NCI-H2029 (cell line): ENCODE measurements at places on chromosomes 5 and 9.

DNA sequence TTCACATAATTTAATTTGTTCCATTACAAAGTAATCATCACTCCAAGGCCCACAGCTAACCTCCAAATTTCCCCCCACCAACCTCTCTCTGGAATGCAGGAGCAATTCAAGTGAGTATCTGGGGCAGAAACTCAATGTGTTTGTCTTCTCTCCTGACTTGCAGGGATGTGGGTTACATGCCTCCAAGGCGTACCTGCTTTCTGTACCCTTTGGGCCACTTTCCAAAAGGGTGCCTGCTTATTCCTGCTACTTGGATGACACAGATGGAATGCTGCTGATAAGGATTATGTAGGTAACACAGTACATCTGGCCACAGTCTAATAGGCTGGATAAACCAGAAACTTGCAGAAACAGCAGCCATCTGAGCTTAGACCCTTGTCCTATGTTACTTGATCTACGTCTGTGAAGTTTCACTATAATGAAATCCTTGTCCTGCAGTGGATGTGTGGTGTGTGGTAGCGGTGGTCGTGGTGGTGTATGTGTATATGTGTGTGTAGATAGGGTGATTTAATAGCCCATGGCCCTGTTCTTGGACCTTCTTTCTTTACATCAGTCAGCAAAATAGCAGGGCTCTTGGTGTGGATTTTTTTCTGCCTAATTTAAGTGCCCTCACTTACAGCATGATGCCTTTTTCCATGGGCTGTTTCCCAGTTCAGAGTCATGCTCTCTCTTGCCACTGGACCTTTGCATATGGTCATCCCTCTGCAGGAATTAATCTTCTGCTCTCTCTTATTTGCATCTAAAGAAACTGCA is 175.9 kb downstream of the ZDHHC21 start:
- no peak for DNase-seq

DNA sequence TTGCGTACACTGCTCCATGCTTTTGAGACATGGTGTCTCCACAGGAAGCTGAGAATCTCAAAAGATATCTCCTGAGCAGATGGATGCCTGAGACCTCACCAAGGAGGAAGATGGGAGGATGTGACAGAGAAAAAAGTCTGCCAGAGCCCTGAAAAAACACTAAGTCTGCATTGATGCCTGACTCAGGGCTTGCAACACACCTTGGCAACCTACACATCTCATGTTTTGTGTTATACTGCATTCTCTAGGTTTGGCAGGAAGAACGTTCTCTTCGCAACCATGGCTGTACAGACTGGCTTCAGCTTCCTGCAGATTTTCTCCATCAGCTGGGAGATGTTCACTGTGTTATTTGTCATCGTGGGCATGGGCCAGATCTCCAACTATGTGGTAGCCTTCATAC is 19.2 kb downstream of the SLC22A4 start:
- no peak for DNase-seq

GRCh38 chr9:38107405-38107804 is 38.4 kb upstream of the SHB start:
- DNase-seq: no peak

DNA sequence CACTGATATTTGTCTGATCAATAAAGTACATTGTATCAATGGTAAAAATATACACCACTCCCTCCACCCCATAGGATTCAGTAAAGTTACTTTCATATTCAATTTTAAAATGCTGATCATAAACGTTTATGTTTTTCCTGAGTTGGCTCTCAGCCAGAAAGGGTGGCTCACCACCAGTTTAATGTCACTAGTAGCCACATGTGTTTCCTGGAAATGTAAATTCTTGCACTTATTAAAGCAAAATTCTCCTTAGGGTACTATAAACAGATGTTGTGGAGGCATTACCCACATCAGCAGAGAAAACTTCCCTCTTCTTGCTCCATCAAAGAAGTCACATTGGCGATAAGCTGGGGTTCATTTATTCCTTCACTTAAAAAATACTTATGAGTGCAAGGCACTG is 210.3 kb downstream of the SREK1 start:
- no peak for DNase-seq

- DNase-seq: no peak
These were observed 662.8 kb upstream of the FTMT start for GRCh38 chr5:121188849-121189248.

DNA sequence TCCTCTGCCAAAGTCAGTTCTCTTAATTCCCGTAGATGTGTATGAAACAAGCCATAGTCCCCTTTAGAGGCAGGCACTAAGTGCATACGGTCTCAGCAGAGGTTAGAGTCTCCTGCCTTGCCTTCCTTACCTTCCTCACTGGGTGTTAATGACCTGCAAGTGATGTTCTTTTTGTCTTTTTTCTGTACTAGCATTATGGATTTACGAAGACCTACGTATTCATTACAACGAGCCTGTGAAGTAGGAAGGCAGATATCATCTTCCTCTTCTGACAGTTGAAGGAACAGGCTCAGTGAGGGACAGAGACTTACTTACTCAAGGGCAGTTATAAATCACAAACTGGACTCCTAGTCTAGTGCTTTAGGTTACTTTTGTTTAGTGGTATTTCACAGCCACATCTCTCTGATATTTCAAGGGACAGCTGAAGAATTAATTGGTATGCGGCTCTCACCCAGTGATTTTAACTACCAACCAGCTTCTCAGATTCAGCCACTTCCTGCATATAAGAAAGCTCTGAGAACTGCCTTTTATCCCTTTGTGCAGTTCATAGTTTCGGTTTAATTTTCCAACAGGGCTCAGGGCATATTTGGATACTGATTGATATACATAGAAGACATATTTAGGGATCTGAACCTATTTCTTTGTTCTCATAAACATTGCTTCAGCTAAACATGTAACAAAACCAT is 85.1 kb upstream of the CKMT2 start:
- no peak for DNase-seq

DNA sequence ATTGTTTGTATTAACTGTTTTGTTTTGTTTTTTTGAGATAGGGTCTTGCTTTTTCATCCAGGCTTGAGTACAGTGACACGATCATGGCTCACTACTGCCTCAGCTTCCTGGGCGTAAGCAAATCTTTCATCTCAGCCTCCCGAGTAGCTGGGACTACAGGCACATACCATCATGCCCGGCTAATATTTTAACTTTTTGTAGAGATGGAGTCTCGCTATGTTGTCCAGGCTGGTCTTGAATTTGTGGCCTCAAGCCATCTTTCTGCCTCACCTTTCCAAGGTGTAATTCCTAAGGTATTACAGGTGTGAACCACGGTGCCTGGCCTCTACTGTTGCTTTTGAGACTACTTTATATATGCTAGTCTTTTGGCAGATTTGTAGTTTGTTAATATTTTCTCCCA is 8.4 kb downstream of the RCL1 start:
- DNase-seq: no peak

DNA sequence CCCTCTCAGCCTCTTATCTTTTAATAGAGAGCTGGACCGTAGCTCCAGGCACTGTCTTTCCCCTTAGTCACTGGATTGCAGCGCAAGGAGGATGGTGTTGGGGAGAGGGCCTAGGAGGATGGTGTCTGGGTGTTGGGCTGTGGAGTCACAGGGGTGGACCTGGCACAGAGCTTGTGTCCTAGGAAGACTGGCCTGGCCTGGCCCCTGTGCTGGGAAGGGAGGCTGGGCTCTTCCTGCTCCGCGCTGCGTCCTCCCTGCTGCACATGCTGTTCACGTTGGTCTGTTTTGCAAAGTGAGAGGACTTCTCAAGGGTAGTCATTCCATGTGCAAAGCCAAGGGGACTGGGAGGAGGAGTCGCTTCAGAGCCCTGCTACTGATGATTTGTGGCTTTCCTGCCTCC is 123.9 kb downstream of the EHMT1 start:
- no peak for DNase-seq

- DNase-seq: no peak
These were observed 139.8 kb upstream of the RPS23 start for GRCh38 chr5:82417776-82418607.

GRCh38 chr9:122379340-122379739 is 8.5 kb downstream of the PTGS1 start:
- no peak for DNase-seq

DNA sequence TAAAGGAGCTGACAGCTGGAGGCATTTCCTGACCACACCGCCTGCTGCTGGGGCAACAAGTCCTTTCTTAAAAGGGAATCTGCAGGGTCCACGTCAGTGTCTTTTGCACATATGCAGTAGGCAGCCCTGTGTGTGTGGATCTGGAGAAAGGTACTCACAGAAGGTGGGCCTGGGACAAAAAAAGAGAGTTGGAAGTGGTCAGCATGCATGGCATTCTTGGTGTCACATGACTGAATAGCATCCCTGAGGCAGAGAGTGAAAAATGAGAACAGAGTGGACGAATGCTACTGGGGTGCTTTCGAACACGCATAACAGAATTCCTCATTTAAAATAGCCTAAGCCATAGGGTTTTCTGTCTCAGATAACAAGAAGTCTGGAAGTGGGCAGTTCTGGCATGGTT is 47.0 kb downstream of the DNAJC21 start:
- no peak for DNase-seq

GRCh38 chr9:119639287-119639955 is 270.2 kb upstream of the BRINP1 start:
- no peak for DNase-seq

DNA sequence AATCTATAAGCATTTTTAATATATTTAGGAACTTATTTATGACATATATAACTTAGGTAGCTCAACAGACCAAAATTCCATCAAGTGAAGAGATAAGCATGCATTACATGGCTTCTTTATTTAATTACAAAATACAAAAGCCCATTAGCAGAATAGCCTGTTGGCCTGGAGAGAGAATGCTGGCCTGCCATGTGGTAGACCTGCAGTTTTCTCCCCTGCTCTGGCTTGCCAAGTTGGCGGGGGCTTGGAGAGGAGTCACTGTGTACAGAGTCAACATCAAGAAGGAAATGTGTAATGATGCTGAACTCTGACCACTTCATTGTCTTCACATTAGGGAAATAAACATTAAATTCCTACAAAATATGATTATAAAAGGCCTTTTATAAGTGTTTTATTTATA is 69.8 kb upstream of the CNTLN start:
- peak; percentile 17 for DNase-seq

GRCh38 chr5:149285153-149285552 is 13.5 kb downstream of the AFAP1L1 start:
- no peak for DNase-seq

- peak; percentile 30 for DNase-seq
These were observed 1042.3 kb downstream of the CDH12 start for GRCh38 chr5:21810737-21811316.

GRCh38 chr9:114902786-114903524 is 27.4 kb downstream of the TNFSF8 start:
- no peak for DNase-seq

DNA sequence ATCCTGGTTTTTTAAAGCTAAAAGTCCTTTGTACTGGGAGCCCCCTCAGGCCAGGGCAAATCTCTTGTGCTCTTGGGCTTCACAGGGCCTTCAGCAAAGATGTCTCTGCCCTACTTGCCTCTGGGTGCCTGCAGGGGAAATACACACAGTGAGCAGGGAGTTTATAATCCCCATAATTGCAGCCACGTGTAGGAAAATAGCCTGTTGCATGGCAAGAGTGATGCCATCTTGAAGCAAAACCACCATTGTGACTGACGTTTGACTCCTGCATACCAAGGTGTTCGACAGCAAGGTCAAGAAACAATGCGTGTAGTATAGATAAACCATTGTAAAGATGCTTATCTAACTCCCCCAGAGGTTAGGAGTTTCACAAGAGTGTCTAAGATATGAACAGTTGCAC is 11.4 kb upstream of the IL3 start:
- DNase-seq: no peak

DNA sequence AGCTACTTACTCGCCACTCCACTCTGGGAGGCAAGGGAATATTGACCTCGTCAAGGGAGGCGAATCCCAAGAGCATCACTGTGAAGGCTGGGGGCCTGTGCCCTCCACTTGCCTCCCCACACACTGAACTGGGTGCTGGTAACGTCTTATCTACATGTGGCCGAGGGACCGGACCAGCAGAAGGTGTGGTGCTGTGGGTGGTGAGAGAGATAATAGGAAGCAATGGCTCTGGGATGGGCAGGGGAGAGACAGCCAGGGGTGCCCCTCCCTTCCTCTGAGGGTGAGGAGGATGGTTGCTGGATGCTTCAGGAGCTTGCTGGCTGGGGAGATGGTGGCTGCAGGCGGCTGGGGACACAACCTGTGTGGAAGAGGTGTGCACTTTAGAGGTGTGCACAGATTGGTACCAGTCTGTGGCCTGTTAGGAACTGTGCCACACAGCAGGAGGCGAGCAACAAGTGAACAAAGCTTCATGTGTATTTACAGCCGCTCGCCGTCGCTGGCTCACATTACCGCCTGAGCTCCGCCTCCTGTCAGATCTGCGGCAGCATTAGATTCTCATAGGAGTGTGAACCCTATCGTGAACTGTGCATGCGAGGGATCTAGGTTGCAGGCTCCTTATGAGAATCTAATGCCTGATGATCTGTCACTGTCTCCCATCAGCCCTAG is 100.3 kb downstream of the ENTREP1 start:
- DNase-seq: no peak

- DNase-seq: no peak
These were observed 123.3 kb downstream of the MLLT3 start for GRCh38 chr9:20499013-20499412.

GRCh38 chr5:34530637-34531036 is 125.5 kb upstream of the RAI14 start:
- no peak for DNase-seq

DNA sequence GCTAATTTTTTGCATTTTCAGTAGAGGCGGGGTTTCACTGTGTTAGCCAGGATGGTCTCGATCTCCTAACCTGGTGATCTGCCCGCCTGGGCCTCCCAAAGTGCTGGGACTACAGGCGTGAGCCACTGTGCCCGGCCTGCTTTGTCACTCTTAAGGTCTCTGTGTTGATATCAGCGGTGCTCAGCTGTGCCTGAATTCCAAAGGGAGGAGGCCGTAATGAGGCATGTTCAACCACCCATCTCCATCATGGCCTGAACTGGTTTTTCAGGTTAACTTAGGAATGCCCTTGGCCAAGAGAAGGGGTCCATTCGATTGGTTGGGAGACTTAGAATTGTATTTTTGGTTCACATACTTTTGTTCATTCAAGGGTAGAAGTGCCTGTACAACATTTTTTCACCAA is 22.0 kb downstream of the HSD17B3 start:
- no peak for DNase-seq

- no peak for DNase-seq
These were observed 361.6 kb upstream of the RIOK2 start for GRCh38 chr5:97544678-97545077.

DNA sequence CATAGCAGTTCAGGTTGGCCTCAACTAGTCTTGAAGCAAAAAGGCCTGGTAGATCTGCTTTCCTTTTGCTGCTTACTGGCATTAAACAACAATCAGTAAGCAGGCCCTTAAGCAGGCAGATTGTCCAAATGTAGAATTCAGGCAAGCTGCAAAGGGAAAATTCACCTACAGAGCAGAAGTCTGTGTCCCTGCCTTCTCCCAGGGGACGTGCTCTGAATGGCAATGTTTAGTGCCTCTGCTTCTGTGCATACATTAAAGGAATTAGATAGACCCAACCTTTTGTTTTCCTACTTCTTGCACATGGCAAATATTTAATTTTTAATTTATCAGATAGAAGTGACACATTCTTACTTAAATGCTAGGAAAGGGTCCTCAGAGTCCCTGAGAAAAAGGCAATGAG is 328.8 kb upstream of the PIK3R1 start:
- DNase-seq: no peak
